ENCODE measurements at places on chromosomes 7 and 10.

- DNase-seq, result no peak
These were observed 555.0 kb downstream of the INHBA start for GRCh38 chr7:41147606-41148485.

- DNase-seq, result peak; percentile 33
These were observed 123.2 kb downstream of the NRP1 start for GRCh38 chr10:33211106-33211878.

DNA sequence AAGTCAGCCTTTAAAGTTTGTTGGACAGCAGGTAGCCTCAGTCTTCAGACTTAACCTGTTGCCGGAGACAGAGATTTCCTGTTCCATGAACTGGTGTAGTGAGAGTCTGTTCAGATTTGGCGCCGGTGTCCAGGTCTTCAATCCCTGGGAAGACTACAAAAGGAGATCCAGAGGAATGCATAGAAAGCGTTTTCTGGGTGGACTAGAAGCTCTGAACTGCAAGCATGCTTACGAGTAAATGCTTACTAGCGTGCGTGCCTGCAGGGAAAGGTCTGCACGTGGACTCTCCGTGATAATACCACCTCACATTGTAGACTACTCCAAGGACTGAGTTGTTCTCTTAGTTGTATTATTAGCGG lies 878 bp downstream of the GLRX3 start:
- DNase-seq, result no peak

DNA sequence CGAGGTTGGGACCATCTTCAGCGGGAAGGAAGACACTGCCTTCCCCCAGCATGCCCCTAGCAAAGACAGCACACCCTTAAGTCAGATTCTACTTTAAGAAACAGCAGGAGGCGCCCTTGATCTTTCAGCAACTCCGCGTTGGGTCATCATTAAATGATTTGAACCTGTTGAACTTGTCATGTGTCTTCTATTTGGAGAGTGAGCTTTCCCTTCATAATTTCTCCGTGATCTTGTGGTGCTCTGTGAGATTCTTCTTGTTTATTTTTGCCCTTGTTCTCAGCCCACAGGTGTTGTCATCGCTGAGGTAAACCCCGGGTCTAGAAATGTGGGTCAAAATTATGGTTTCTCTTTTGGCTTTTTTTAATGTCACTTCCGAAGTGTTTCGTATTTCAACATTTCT lies 49.5 kb upstream of the PITRM1 start:
- no peak for DNase-seq

DNA sequence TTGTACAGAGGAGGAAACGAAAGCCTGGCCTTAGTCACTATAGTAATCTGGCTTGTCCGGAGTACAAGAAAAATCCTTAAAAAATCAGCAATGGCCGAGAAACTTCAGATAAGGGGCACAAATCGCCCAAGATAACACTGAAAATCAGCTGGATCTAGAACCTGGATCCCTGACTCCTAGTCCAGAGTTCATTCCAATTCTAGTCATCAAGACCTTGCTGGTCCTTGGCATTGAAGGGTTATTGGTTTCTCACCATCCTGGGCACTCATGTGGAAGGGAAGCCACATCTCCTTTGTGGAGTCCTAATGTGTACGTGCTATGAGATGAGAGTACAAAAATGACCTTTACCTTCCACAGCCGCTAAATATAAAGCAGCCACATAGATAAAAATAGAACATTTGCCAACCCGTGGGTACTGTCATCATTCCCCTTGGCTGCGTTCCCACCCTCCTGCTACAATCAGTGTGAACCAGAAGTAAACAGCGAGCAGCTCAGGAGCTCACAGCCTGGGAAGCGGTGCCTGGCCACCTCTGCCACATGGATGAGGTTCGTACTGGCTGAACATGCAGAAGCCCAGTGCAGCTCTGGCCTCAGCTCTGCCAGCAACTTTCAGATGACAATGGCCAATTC lies 116.0 kb upstream of the PDLIM1 start:
- no peak for DNase-seq

DNA sequence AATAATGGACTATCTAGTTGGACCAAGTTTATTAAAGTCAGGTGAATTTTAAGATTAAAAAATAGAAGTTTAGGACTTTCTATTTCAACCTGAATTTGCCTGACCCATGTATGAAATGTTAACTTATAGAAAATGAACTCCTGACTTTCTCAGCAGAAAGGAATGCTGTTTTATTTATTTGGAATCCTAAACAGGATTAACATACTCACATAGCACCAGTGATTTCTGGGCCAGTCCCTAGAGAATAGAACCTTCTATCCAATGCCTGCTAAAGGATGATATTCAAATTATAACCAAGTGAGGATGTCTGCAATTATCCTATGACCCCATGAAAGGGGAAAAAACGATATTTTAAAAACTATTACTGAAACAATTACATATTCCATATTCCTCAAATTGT lies 148.8 kb downstream of the CHRM2 start:
- DNase-seq, result no peak

DNA sequence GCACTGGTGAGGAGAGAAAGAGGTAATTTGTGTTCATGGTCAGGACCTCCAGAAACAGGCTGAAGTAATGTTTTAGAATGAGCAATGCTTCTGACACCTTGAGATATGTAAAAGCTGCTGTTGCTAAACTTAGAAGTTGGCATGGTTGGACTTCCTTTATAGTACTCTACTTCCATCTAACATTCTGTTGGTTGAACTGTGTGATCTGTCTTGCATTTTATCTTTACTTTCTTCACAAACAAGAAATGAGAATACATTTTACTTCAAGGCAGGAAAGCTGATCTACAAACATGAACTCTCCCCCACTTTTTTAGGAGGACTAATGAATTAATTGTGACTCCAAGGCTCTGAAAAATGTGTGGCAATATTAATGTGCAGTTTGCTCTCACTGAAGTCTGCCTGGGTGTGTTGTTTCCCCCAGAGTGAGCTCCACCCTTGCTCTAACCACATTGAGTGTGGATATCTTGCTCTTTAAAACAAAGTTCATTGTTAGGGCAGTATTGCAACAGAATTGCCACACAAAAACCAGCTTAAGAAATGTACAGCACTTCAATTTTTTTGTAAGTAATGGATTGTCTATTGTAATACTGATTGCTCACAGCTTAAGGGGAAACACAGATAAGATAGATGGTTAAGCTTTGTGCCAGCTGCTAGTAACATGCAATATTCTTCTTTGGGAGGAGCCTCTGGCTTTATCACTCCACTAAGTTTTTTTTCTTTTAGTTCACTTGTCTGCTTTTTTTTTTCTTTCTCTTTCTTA lies 69.0 kb downstream of the ADD3 start:
- DNase-seq, result peak; percentile 64

GRCh38 chr7:78329001-78329655 lies 530.6 kb downstream of the PHTF2 start:
- DNase-seq, result no peak

DNA sequence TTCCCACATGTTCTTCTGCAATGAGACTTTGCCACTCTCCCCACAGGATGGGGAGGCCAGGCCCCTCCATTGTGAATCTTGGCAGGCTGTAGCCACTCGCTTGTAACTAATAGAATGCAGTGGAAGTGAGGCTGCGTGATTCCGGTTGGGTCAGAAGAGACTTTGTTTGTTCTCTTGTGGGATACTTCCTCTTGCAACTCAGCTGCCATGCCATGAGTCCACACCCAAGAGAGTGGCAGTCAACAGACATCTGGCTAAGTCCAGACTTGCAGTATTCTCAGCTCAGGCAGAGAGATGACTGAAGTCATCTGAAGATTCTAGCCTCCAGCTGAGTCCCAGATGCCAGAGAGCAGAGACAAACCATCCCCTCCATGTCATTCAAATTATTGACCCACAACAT lies 153.4 kb upstream of the GDF10 start:
- DNase-seq, result no peak

- peak; percentile 3 for DNase-seq
These were observed 55.8 kb downstream of the PTN start for GRCh38 chr7:137287651-137288258.

- DNase-seq, result no peak
These were observed 293.5 kb upstream of the IGFBP3 start for GRCh38 chr7:46214526-46214925.

DNA sequence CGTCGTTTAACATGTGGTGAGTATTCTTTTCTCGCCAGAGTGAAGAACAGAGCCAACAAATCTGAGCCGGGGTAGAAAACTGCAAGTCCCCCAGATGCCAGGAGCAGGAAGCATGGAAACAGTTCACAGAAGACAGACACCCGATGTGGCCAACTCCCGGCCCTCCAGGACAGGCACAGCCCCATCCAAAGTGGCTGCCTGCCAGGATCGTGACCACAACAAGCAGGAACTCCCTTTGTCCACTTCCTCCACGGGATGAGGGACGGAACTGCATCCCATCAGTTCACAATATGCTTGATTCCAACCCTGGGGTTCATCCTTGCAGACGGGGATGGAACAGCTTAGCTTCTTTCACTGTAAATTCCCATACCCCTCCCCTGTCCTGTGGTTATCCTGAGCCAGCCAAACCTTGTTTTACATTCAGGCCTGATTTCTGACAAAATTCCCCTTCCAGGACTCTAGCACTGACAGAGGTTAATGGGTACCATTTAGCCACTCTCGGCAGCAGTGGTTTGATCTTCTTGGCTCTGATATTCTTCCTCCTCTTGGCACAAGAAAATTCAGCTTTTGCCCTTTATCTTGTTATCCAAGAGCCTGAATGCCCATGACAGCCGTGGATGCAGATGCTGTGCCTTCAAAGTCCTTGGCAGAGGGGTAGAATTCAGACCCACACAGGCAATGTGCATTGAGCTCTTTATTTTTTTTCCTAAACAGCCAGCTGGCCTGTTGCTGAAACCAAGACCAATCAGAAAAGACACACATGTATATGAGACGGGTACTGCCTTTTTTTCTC lies 105.5 kb upstream of the FAM204A start:
- no peak for DNase-seq

DNA sequence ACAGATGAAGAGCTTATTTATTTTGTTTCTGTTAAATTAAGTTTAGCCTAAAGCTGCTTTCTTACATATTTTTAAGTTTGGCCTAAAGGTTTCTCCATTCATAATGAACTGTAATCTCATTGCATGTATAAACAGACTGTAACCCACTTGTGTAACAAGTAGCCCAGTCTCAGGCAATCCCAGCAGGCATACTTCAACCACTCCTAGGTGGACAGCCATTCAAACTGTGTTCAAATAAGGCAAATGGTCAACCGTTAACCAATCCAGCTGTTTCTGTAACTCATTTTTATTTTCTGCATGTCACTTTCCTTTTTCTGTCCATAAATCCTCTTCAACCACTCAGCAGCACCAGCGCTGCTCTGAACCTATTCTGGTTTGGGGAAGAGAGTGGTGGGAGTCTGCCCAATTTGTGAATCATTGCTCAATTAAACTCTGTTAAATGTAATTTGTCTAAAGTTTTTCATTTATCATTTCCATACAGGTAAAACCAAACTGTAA lies 35.9 kb downstream of the PHYHIPL start:
- DNase-seq, result no peak

DNA sequence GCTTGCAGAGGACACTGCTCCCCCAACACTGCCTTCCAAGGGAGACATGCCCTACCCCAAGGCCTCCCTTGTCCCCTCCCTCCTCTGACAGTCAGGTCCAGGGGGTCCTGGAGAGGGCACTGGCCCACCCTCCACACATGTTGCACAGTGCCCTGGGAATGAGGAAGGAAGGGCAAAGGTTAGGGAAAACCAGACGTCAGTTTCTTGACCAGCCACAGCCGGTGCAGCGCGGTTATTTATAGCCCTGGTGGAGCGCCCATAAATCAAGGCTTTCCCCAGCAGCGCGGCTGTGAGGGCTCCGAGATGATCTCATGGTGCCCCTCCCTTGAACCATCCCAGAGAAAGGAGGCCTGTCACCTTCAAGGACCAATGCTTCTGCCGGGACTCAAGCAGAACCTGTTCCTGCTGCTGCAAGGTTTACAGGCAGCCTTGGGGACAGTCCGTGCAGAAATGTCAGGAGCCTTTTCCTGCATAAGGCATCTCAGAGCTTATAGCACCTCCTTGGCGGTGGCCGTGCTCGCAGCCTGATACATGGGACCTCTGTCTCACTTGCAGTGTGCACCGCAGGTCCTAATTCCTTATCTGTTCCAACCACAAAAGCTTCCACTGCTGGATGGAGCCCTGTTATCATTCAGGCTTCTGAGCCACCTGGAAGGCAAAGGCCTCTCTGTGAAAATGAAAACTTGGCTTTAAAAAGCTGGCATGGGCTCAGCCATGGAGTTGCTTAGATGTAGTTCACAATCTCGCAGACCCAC lies 127.3 kb downstream of the LHPP start:
- DNase-seq, result no peak

DNA sequence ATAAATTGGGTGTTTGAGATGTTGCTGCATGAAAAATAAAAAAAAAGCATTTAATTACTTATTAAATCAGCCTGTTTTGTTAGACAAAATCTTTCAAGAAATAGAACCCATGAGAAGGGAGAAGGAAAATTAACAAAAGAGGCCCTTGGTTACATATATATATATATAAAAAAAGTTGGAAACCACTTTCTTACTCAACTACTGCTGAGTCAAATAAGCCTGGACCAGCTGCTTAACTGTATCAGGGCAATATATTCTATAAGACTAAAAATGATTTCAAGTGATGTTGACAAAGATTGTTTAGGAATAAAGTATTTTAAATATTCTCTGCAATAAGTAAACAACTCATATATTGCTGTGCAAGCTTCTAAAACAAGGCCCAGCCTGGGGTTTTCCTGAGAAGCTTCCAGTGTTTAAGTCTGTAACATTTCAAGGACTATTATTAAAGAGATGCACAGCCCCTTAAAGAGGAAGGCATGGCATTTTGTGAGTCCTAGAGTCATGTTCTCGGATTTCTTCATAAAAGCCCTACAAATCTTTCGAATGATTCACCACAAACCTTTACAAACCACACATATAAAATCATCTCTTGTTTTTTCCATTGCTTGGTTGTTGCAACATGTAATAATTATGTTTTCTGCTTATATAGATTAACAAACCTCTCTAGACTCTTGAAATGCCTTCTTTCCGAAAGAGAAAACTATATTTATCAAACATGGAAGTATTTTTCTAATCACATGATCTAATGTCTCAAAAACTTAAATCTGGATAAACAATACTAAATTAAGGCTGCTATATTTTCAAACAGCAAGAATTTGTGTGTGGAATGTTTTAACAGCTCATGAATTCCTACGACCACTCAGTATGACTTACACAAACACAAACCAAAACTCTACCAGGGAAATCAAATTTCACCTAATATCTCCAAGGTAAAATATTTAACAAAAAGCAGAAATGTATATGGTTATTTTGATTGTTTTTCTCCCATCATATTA lies 14.3 kb downstream of the JAZF1 start:
- no peak for DNase-seq

DNA sequence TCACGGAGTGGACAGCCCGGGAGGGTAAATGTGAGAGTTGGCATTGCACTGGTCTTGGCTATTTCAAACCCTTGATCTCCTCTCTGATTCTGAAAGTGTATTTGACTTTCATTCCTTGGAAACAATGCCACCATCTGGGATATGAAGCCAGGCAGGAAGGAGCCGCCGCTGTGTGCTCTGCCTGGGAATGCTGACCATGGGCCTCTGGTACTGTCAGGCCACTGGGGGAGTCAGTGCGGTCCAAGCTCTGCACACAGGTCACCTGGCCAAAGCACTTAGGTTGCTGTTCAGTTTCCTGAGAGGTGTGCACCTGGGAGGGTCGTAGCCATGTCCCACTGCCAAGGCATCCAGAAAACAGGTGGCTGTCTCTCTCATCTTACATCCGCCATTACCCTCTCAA lies 68.5 kb upstream of the SHH start:
- no peak for DNase-seq

- DNase-seq, result no peak
These were observed 101.5 kb downstream of the SLC25A40 start for GRCh38 chr7:87774690-87775089.

GRCh38 chr10:37125921-37126320 lies 523 bp downstream of the ANKRD30A start:
- no peak for DNase-seq

GRCh38 chr10:6058682-6059475 lies 3.3 kb downstream of the IL2RA start:
- DNase-seq, result peak; percentile 90
